ENCODE measurements at places on chromosomes 3 and 15.
A peak's percentile ranks its signal among the peaks of the same experiment; 100 is the strongest.

DNA sequence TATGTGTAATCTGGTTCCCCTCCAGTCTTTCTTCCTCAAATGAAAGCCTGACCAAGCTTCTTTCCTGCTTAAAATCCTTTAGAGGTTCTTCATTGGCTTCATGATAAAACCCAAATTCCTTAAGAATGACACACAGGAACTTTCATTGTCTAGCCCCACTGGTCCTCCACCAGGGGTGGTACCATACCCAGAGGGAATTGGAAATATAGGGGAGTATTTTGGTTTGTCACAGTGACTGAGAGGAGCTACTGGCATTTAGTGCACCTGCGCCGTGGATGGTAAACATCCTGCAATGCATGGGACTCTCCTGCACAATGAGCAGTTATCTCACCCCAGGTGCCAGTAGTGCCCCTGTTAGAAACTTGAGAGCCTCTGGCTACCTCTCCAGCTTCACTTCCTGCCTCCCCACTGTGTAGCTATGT, 10.8 kb downstream of the ZWILCH start:
- DNase-seq = no peak

DNA sequence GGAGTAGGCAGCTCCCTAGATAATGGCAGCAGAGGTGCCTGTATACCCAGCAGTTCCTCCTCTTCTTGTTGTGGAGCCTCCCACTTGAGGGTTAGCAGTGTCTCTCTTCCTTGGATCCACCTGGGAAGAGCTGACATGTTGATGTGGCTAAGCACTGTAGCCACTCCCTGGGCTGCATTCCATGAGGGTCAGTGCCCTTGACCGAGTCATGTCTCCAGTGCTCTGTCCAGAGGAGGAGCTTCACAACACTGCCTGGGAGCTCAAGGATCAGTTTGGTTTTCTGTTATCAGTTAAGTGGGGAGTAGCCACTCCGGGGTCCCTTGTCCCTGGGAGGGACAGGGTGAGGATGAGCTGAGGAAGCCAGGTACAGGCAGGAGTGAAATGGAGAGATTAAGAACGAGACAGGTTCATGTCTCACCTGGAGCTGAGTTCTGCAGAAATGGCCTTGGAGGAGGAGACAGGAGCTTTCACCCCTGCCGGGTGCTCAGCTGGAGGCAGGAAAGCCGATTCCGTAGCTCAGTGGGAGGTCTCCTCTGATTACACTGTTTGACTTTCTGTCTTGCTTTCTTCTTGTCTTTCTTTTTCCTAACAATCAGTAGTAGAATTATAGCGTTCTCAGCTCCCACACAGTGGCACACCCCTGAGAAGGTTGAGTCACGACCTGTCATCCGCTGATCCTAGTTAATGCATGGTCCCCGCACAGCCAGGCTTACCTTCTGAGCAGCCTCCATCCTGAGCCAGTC, 57.9 kb upstream of the SEC22A start:
- no peak for DNase-seq

DNA sequence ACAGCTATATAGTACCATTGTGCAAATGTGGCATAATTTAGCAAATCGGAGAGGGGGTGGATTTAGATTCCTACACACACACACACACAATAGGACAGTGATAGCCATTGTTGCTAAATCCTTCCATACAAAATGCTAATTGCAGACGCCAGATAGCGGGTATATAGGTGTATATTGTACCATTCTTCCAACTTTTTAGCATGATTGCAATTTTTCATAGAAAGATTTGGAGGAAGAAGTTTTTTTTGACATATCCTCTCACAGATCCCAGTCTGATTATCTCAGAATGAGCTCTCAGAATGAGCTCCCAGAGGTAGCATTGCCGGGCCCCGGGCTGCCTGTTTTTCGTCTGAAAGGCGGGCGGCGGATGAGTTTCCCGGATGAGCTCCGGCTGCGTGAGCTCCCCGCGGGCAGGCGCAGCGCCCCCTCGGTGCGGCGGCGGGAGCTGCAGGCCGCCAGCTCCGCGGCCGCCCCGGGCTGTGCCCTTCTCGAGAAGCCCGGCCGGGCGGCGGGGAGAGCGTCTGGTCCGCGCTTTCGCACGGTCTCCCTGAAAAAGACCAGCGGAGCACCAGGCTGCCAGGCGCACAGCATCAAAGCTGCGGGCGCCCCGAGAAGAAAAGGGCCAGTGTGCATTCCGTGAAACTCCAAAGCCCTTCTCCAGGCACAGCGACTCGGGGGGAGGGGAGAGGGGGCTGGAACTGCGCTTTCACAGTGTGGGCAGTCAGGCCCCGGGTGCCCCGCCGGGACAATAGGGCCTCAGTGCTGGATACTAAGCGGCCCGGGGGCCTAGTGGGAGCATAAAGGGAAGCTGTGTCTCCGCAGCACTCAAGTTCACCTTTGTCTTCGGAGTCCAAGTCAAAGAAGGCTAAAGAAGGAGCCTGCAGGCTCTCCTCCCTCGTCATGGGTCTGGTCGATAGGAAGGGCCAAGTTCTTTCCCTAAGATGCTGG, 12.0 kb upstream of the SHC4 start:
- peak; percentile 88 for DNase-seq

DNA sequence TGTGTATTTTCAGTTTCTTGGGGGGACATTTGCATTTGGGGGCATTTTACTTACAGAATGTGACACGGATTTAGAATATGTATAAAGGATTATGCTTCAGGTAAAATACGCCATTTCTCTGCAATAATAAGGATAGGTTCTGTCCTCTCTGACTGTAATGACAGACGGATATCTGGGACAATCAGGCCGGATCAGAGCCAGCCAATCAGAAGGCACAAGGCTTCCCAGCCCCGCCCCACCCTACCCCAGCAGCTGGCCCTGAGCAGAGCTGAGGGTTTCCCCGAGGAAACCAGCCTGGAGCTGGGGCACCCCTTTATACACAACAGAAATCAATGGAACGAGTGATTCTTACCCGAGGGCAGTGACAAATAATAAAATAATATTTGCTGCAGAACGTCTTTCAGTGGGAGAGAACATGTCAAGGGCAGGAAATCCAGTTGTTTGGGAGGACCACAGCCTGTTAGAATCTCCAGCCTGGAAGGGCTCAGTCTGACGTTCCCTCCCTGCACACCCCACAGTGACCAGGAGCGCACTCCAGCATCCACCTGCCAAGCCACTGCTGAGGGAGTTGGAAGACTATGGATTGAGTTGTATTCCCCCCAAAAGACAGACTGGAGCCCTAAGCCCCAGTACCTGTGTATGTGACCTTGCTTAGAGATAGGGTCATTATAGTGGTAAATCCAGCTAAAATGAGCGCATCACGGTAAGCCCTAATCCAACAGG, 30.3 kb upstream of the SEC13 start:
- no peak for DNase-seq

DNA sequence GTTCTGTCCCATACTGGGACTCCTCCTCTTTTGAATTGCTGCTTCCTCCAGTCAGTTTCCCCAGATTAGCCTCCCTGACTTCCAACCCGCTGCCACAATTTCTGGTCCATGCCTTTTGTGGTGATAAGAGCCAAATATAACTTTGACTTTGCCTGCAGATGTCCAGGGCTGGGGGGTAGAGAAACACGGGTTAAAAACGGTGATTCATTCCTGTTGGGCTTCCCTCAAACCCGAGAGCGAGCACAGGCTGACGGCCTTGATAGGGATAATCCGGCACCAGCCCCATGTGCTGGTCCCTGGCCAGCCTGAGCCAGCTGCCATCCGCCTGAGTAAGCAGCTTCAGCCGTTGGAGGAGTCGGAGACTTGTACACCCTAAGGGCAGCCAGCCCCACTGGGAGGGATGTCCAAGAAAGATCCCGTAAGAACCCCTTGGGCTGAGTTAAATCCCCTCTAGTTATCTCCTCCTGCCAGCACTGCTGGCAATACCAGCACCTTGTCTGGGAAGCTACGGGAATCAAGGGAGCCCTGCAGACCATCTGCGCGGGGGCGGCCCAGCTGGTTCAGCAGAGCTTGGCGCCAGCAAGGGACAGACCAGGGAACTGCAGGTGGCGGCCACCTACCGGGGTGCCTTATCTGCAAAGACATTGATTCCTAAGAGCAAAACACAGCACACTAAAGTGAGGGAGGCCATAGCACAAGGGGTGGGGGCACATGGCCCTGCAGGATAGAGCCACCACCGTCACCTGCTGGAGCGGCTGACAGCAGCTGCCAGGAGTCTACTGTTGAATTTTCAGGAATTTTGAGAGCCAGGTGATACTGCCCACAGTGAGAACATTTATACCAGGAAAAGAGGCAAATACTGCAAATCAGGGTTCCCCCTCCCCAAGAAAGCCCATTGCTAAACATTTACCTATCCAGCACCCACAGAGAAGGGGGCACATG, 18.1 kb downstream of the CSPG4 start:
- peak; percentile 97 for DNase-seq

DNA sequence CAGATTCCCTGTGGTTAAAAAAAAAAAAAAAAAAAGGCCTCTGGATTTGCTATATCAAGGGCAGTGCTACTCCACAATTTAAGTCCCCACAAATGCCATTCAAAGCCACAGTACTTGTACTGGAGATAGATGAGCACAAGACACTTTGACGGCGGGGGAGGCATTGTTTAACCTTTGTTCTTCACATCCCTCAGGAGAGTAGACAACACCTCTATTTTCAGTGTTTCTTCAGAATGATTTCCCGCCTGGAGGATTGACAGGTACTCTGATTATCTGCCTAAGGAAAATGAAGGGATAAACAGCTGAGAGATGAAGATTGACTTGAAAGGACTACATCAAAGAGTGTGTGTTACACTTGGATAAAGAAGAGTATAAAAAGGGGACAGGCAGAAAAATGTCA, 58.7 kb downstream of the OTOL1 start:
- DNase-seq = no peak

DNA sequence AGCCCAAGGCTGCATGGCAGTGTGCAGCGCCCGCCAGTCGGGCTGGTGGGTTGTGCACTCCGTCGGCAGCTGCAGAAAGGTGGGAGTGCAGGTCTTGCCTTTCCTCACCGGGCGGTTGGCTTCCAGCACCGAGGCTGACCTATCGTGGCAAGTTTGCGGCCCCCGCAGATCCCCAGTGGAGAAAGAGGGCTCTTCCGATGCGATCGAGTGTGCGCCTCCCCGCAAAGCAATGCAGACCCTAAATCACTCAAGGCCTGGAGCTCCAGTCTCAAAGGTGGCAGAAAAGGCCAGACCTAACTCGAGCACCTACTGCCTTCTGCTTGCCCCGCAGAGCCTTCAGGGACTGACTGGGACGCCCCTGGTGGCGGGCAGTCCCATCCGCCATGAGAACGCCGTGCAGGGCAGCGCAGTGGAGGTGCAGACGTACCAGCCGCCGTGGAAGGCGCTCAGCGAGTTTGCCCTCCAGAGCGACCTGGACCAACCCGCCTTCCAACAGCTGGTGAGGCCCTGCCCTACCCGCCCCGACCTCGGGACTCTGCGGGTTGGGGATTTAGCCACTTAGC, 4.3 kb downstream of the ISL2 start:
- no peak for DNase-seq

GRCh38 chr3:113423699-113424098, 17.6 kb downstream of the CFAP44 start:
- no peak for DNase-seq

GRCh38 chr3:127787571-127788365, 34.5 kb downstream of the MGLL start:
- DNase-seq = no peak

DNA sequence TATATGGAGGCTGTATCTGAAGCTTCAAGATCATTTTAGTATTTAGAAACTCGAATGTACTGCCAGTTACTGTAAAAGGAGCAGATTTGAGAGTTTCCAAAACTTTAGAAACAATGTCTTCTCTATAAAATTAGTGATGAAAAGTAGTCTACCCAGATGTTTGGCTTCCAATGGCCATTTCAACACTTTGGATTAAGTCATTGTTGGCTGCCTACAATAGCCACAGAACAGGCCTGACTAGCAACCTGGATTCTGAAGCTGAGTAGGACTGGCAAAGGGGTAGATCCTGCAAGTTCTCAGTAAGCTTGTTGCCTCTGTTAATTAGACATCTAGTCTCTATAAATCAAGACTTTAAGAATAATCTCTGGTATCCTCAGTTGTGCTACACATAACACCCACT, 239.0 kb upstream of the KCNMB2 start:
- no peak for DNase-seq

GRCh38 chr3:182294256-182294655, 499.0 kb upstream of the ATP11B start:
- no peak for DNase-seq
